ENCODE measurements at places on chromosomes 6 and 20. TPM values are rescaled to one million over a fixed set of nuclear protein-coding genes. Genes with fewer than 3 reads are reported as not detected.

GRCh38 chr6:109008537-109009235 is 86.0 kb downstream of the SESN1 start:
- DNase-seq, result peak; percentile 52

DNA sequence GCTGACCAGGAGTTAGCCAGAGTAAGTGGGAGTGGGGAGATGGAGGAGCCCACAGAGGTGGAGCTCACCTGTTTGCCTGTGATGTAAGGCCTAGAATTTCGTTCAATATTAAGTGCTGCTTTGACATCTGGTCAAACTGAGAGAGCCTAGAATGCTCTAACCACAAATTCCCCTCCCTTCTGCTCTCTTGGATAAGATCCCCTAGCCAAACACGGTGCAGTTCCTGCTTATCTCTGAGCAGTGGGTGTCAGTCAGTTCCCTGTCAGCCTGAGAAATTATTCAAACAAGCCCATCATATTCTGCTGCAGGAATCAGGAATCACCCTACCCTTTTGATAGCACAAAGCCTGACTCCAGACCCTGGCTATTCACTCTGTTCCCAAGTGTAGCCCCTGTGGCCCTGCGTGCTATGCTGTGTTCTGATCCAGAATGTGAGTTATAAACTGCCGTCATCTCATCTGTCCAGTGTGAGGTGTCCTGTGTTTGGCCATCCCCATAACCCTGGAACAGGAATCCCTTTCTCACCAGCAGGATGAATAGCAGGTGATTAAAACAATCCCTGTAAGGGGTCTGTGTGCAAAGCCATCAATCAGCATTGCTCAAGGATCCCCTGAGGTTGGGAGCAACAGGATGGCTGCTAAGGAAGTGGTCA is 31.8 kb upstream of the ZNF133 start:
- DNase-seq, result no peak

DNA sequence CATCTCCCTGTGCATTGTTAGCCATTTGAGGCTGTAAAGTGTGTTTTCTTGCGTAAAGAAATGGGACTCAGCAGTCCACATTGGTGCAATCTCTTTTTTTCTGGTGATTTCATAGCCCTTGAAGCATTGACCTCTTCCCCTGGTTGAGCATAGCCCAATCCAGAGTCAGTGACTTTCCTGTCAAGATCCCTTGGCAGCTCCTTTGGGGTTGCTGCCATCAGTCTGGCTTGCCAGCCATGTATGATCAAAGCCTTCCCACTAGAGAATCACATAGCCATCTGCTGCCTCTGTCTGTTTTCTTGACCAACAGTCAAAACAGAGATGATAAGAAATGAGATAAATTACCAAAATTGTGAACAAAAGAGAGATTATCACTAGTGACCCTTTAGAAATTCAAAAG is 19.6 kb downstream of the HLA-A start:
- DNase-seq, result no peak

GRCh38 chr20:62051144-62051543 is 14.5 kb downstream of the TAF4 start:
- DNase-seq, result no peak

The EPB41L1 gene
- total RNA-seq, result 9.8 TPM

- no peak for DNase-seq
These were observed 19.7 kb upstream of the HLA-DRB1 start for GRCh38 chr6:32609391-32609730.

The CCM2L gene
- total RNA-seq, result 0.08 TPM

DNA sequence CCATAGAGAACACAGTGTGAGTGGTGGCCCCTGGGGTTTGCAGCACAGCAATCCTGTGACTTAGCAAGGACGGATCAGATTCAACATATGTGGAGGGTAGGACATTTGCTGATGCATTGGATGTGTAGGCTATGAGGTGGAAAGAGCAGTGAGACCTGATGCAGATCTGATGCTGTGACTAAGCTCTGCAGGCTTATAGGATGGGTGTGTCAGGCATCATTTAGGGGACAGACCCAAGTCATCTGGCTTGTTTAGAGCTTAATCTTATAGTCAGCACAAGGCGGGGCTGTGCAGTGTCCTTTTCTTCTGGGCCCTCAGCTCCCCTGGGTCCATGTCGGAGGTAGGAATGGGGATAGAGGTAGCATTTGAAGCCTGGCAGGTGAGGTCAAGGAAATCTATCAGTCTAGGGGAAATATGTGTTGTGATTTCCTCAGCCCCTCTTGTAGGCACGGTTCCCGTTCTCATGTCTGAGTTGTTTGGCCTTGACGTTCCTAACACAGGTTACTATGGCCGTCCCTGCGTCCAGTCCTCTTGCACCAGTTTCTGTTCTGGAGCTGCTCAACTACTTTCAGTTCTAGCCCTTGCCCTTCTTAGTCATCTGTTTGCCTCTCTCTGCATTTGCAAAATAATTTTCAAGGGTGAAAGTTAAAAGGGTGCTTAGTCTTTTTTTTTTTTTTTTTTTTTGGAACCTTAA is 15.6 kb upstream of the MAPRE1 start:
- no peak for DNase-seq

The TBC1D22B gene
- 7.1 TPM for total RNA-seq

GRCh38 chr6:126063512-126064146 is 77.3 kb downstream of the TRMT11 start:
- DNase-seq, result no peak

GRCh38 chr6:158854214-158855101 is 35.3 kb upstream of the EZR start:
- no peak for DNase-seq

- DNase-seq, result no peak
These were observed 88.3 kb upstream of the HTR1E start for GRCh38 chr6:86848986-86849385.

The SLC26A8 gene
- not detected for total RNA-seq

The LHFPL5 gene
- not detected for total RNA-seq

The RBM24 gene
- total RNA-seq, result 7.9 TPM

DNA sequence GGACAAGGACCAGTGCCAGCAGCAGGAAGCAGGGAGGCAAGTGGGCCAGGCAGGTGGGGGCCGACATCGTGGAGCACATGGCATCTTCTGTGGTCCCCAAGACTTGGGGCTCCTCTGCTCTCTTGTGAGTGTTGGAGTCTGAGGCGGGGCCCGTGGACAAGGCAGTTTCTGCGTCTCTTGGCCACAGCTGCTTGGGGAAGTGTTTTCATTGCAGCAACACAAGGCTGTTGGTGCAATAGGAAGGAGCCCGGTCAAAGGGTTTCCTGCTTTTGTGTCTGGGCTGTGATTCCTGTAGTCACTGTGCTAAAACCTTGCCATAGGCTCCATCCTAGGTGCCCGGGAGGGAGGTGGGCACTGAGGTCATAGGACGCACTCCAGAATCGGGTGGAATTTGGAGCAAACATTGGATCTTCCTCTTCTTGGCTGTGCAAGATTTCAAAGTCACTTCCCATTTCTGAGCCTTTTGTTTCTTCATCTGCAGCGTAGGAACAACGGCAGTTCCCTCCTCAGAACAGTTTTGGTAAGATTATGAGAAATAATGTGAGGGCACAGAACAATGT is at the start of gene SIRPB2:
SIRPB2 (minus strand) TSS at position 140 of the 560 bp plus-strand sequence; CDS start at position 79, 61 bp downstream.
- DNase-seq, result no peak

GRCh38 chr6:110114004-110114403 is 65.5 kb downstream of the WASF1 start:
- DNase-seq, result no peak

DNA sequence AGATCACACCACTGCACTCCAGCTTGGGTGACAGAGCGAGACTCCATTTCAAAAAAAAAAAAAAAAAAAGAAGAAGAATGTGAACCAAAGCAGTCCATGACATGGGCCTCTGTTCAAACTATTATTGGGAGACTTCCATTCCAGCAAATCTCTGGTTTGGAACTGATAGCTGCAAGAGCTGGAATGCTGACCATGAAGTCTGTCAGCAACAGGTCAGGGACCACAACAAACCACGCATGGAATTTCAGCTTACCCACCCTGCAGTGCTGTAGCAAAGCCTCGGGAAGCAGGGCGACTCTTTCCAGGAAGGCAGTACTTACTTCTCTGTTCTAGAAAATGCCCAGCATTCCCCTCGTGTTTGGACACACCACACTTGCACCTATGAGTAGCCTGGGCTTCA is 34.1 kb upstream of the TBC1D7 start:
- no peak for DNase-seq

GRCh38 chr20:34829191-34829590 is 3.7 kb upstream of the NCOA6 start:
- no peak for DNase-seq

GRCh38 chr20:63230800-63231268 is 4.9 kb upstream of the BIRC7 start:
- peak; percentile 83 for DNase-seq

The PLA2G7 gene
- 0.53 TPM for total RNA-seq

- DNase-seq, result no peak
These were observed 84.9 kb downstream of the ATXN1 start for GRCh38 chr6:16676376-16676775.
